ENCODE measurements at places on chromosomes 16 and 17.

DNA sequence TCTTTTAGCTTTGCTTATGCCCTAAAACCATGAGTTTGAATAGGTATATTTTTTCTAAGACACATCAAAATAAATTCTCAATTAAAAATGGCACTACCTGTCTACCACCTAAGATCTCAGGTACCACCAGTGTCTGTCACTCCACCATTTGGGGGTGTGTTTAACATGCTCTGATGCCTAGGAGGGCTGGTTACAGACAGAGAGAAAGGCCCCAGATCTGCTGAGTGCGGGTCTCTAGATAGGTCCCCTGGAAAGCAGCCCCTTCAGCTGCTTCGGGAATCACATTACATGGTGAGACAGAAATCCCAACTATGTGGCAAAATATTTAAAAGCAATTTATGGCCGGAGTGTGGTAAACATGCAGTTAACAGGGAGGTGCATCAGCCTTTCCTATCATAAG, 653 bp upstream of the VAC14 start:
- no peak for DNase-seq

- no peak for DNase-seq
Measured at GRCh38 chr16:85579191-85579590, 33.9 kb upstream of the GSE1 start.

GRCh38 chr17:39652587-39653315, 12.4 kb upstream of the TCAP start:
- no peak for DNase-seq

DNA sequence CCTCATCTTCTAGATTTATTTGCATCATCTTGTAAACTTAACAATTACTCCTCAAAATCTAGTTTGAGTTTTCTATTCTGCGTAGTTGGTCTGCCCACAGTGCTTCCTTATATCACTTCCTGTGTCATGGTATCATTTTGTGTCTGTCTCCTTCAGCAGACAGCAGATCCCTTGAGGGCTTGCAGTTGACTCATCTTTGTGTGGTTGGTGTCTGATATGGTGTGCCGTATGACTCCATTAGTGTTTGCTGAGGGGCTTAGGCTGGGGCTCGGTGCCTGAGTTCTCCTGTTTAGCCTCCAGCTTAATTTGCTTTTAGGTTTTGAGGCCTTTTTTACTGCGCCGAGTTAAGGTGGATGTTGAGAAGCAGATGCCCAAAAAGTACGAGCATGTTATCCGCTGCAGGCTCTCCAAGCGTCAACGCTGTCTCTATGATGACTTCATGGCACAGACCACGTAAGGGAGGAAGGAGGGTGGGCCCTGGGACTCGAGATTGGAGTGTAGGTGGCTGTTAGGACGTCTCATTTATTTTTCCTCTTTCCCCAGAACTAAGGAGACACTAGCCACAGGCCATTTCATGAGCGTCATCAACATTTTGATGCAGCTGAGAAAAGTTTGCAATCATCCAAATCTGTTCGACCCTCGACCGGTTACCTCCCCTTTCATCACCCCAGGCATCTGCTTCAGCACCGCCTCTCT, 16.9 kb downstream of the SRCAP start:
- peak; percentile 49 for DNase-seq

- no peak for DNase-seq
Measured at GRCh38 chr17:69500911-69501429, 86.5 kb downstream of the MAP2K6 start.

- no peak for DNase-seq
Measured at GRCh38 chr17:48215583-48216139, 108.1 kb downstream of the SNX11 start.

- no peak for DNase-seq
Measured at GRCh38 chr17:82802075-82802780, 37.6 kb downstream of the ZNF750 start.

DNA sequence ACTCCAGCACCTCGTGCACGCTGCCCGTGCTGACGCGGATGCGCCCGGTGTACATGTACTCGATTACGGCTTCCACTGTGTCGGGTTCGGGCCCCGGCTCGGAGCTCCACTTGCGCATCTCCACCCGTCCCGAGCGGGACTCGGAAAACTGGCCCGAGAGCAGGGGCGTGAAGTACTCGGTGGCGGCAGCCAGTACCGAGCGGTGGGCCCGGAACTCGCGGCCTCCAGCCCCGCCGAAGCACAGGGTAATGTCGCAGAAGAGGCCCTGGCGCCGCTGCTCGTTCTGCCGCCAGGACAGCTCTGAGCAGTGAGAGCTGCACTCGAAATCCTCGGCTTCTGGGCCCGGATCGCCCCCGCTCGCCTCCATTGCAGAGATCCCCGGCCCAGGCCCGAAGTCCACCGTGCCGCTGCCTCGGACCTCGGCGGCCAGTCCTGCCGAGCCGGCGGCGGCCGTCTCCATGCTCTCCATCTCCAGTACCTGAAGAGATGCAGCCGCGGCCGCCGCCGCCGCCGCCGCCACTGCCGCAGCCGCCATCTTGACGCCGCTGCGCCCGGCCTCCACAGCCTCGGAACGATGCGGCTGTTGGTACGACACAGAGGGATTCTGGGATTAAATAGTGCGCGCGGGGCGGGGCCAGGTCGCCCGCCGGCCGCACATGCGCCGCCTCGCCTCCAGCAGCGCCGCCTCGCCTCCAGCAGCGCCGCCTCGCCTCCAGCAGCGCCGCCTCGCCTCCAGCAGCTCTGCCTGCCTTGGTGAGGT, at the start of gene KLHL11:
Gene KLHL11 (minus strand): TSS at position 588 of the 760 bp plus-strand sequence. CDS start 53 bp downstream, at position 535.
- DNase-seq: peak; percentile 91

DNA sequence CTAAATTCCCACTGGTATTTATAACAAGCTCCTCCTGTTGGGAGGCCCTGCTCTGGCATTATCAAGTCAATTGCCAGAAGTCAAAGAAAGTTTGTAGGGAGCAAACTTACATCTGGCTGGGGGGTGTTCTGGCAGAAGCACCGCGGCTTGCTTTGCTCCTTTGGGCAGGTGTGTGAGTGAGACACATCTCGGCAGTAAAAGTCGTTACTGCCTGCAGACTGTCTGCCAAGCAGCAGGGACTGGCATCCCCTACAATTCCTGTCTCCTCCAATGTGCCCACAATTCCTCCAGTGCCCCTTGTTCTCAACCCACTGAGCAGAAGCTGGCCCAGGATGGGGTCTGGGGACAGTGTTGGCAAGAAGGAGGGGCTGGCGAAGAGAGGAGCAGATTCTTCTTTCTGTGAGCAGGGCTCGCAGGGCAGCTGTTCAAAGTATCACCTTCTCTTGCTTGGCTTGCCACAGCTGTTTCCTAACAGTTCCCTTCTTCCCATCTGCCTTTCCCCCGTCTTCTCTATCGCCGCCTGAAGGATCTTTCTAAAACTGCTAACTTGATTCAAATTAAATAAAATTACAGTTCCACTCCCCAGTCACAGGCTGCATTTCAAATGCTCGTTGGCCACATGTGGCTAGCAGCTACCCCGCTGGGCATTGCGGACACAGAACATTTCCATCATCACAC, 30.2 kb downstream of the SPACA3 start:
- DNase-seq: no peak

GRCh38 chr17:81493198-81494038, 19.2 kb downstream of the ACTG1 start:
- no peak for DNase-seq

GRCh38 chr16:59701963-59702930, 968.1 kb upstream of the GOT2 start:
- no peak for DNase-seq

GRCh38 chr17:29136998-29137730, 43.0 kb downstream of the MYO18A start:
- DNase-seq: peak; percentile 35

- no peak for DNase-seq
Measured at GRCh38 chr16:1214719-1215118, 10.3 kb downstream of the TPSG1 start.

DNA sequence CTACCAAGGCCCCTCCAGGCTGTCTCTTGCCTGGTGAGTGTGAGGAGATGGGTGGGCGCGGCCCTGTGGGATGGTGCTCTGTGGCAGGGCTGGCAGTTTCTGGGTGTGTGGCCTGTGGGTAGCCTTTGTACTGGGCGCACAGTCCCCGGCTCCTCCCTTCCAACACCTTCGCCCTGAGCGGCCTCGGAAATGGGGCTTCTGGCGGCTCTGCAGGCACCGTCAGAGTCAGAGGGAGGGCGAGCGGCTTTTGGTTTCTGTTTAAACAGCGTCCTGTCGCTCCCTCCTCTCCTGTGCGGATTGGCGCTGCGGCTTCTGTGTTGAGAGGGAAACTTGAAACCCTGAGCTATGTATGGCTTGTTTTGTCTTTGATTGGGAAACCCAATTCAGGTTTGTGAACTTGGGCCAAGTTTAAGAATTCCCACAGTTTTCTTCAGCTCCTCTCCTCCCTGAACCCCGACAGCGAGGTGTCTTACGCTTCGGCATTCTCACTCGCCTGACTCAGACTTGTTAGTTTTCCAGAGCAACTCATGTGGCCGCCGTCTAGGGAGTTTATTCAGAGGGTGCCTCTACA, 8.3 kb upstream of the ZNF750 start:
- peak; percentile 56 for DNase-seq

DNA sequence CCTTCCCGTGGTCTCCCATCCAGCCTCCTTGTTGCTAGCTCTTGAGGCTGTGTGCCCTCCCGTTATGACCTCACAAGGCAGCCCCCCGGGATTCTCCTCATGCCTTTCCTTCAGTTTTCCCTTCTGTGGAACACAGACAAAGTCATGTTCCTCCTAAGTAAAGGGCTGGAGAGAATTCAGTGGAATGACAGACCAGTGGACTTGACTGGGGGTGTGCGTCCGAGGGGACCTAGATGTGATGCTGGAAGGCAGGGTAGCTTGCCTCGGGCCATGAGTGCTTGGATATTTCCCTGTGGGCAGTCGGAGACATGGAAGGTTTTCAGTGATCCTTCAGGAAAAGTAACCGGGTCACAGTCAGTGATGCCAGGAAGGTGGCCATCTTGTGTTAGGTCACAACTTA, 240.9 kb downstream of the CCDC182 start:
- no peak for DNase-seq

DNA sequence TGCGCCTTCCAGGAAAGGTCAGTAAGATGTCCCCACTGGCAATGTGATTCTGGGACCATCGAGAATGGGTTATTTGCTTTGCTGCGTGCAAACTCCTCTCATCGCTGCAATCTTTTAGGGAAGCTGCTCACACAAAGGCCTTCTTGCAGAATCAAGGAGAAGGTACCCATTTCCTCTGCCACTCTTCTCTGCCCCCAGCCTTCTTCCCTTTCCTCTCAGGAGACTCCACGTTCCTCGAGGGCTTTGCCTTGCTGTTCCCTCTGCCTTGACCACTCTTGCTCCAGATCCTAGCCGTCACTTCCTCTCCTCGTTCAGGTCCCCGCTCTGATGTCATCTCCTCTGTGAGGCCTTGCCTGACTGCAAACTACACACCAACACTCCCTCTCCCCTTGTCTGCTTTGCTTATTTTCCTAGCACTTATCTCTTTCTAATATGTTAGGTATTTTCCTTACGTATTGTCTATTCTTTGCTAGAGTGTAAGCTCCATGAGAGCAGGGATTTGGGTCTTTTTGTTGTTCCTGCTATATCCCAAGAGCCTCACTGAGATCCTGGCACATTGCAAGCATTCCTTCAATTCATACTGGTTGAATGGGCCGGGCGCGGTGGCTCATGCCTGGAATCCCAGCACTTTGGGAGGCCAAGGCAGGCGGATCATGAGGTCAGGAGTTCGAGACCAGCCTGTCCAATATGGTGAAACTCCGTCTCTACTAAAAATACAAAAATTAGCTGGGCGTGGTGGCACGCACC, 5.3 kb upstream of the CRK start:
- no peak for DNase-seq

- DNase-seq: peak; percentile 86
Measured at GRCh38 chr17:45132572-45133463, 503 bp upstream of the PLCD3 start.

- no peak for DNase-seq
Measured at GRCh38 chr16:1347286-1347855, 4.3 kb downstream of the TSR3 start.

All from CD4-positive, alpha-beta T cell treated with Interleukin-17A for 4 hours (primary cell).